ENCODE measurements at places on chromosomes 6 and 20.

DNA sequence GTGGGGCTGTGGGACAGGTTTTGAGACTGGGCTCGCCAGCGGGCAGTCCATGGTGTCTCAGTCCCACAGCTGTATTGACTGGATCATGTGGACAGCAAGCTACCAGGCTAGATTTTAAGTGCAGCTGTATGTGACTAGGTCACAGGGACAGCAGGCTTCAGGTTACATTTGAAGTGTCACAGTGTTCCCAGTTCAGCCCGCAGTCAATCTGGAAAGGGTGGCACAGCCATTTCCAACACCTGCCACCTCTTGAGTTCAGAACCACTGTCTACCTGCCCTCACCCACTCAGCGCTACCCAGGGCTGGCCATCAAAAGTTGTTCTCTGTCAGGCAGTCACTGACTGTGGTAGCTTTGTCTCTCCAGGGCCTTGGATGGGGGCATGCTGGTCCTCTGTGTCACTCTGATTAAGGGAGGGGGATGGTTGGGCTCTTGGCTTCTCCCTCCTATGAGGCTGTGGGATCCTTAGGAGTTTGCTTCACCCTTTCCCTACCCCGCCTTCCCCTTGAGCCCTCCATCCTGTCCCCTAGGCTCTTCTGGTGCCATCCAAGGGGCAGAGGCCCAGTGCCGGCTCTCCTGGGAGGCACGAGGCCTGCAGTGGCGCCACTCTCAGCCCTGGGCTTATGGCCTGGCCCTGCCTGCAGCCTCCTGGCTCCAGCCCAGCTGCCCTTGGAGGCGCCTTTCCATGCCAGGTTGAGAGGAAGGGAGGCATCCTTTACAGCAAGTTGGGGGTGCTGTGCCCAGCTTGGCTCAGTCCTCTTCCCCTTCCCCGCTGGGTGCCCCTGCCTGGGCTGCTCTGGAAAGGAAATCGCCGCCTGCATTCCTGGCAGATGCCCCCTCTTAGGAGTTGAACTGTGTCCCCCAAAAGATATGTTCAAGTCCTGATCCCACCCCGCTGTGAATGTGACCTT lies 44.9 kb downstream of the PNLDC1 start:
- no peak for DNase-seq

- no peak for DNase-seq
Observed at GRCh38 chr6:115004982-115005381, 662.2 kb upstream of the HS3ST5 start.

- no peak for DNase-seq
Observed at GRCh38 chr20:17066902-17067301, 159.9 kb upstream of the PCSK2 start.

DNA sequence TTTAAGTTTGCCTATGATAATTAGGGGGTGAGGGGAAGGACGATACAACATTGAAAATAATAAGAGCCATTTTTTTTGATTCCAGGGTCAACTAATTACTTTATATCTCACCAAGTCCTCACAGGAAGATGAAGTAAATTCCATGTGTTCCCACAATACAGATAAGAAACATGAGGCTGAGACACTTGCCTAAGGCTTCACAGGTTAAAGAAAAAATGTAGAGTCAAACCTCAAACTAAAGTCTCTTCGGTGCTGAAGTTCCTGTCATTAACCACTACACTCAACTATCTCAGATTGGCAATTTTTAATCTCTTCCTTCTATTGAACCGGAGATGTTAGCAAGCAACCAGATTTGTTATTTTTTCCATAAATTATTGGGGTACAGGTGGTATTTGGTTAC lies 33.0 kb downstream of the MRAP2 start:
- no peak for DNase-seq

GRCh38 chr6:53376661-53377226 lies 28.0 kb upstream of the ELOVL5 start:
- DNase-seq: no peak

DNA sequence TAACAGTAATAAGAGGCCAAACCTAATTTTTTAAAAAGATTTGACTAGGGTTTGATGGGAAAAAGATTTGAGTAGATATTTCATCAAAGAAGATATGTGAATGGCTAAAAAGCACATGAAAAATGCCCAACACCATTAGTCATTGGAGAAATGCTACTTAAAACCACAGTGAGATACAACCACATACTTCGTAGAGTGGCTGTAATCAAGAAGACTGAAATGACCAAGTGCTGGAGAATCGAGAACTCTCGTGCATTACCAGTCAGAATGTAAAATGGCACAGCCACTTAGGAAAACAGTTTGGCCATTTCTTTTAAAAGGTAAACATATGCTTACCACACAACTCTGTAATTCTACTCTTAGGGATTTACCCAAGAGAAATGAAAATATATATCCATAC lies 175.5 kb downstream of the EYA2 start:
- no peak for DNase-seq

DNA sequence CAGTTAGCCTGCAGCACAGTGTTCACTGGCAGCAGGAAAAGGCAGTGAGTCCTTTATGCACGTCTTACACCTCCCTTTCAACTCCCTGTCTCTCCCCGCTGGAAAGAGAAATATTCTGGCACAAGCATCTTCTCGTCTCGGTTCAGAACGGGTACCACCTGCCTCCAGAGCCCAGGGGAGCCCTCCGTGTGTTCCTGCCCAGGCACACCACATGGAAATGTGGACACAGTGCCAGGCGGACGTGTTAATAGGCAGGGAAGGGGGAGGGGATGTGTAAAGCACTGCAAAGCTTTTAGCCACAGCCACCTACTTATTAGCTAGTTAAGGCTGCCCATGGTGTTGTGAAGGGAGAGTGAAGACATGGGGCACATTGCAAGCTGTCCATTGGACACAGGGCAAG lies 219.7 kb downstream of the FARS2 start:
- DNase-seq: no peak

- DNase-seq: peak; percentile 26
Observed at GRCh38 chr20:3889489-3890397, 556 bp downstream of the PANK2 start.

DNA sequence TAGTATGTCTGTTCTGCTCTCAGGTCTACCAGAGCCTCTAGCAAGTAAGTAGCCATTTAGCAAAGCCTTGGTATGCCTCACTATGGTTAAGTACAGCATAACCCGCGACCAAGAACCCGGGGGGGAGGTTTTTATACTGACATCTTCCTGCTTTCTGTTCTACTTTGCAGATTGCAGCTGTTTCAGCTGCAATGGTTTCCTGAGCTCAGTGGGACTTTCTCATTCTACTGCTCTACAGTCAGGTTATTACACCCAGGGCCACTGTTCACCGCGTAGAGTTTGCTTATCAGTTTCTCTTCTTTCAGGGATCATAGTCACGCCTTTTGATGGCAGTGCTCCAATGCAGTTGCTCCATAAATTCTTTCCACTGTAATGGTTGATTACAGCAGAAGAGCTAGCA lies 631.3 kb downstream of the TFAP2A start:
- DNase-seq: no peak

GRCh38 chr6:109747221-109747620 lies 56.1 kb downstream of the FIG4 start:
- no peak for DNase-seq

DNA sequence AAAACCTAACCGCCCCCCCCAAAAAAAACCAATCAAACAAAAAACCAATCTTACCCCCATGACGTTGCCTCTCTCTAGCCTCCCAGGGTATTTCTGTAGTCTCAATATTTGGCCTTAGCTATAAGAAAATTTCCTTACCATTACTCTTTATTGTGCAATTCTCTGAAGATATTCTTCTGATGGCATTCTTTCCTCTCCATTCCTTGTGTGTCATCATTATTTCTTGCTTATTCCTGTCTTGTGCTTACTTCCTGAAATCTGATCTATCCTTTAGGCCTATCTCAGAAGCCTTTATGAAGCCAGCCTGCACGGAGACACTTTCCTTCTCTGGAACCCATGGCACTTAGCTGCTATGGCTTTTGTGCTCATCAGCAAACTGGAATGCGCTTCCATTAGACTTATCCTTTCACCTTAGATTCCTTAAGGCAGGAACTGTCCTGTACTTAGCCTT lies 65.9 kb upstream of the DDR1 start:
- no peak for DNase-seq

DNA sequence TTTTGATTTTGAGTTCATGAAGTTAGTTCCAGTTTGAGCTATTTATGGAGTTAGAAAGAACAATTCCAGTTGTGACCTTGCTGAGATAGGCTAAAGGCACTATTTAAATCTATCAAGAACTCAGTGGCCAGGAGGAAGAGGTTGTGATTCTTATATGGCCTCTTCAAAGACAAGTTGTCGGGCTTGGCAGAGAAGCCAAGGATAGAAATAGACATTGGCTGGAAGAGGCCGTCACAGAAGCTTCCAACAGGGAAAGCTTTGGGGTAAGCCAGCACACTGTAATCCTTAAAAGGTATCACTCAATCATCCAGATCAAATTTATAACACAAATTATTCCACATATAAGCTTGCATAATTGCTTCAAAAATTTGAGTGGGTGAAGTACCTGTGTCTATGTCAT lies 286.1 kb downstream of the SYNE1 start:
- DNase-seq: no peak

Data from stimulated activated CD4-positive, alpha-beta T cell treated with anti-CD3 and anti-CD28 coated beads, TNF-alpha, amount 100 ng/mL, for 48 hours (primary cell).